ENCODE measurements at places on chromosomes 3 and 15.

DNA sequence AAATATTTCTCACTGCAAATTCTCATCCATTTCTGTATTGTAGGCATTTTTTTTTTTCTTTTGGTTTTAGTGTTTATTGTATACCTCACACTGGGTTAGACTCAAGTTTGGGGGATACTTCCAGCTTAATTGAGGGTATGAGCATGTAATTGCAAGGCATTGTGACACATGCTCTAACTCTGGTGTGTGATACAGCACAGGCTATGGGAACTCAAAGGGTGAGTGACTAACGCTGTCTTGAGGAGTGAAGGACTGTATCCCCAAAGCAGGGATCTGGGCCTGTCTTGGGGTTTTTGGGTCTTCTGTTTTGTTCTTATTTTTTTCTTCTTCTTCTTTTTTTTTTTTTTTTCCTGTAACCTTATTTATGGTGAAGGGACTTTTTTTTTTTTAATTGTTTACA is 26.9 kb downstream of the MAP2K1 start:
- DNase-seq: no peak

- DNase-seq: no peak
Measured at GRCh38 chr3:139204728-139205127, 139.1 kb upstream of the MRPS22 start.

GRCh38 chr3:4447295-4447999 is 19.6 kb downstream of the SUMF1 start:
- no peak for DNase-seq

DNA sequence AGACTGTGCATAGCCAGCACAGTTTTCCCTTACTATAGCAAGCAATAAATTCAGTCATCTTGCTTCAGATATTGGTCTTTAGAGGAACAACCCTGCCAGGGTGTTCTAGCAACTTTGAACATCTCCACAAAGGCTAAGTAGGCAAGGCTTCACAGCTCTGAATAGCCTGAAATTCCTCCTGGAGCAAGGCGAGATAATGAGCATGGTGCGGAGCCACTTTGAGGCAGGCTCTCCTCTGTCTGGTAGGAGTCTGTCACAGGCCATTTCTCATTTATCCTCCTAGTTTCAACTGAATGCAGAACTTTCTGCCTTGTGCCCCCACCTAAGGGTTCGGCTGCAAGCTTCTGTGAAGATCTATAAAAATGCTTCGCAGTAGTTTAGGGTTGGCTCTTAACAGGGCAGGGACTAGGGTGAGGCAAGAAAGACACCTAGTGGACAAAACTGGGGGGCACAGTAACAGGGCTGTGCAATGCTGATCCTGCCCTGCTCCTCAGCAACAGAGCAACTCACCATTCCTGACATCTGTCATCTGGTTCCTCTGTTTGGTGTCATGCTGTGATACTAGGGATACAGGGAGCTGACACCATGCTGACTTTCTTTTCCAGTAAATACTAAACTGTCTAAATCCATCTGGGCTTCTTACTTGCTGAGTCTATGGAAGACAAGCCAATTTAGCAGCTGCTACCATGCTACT is 16.6 kb upstream of the EHHADH start:
- DNase-seq: no peak

DNA sequence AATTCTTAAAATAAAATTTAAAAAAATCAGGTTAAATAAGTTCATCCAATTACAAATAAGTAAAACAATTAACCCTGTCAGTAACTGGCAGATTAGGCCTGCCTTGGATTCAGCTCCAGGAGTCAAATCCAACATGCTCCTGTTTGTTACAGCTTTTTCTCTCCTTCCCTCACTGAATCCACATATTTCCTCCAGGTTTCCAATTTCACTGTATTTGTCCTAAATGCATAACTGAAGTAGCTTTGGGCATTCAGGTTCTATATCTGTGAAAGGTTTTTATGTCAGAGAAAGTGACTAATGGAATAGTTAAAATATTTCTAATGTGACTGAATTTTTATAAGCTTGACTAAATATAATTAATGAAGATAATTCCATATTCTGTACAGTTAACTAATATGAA is 79.7 kb downstream of the IFT80 start:
- DNase-seq: no peak

- DNase-seq: no peak
Measured at GRCh38 chr3:128281461-128282367, 128.4 kb downstream of the EEFSEC start.
